ENCODE measurements at places on chromosomes 2 and 18. TPM values are rescaled to one million over a fixed set of nuclear protein-coding genes. Genes with fewer than 3 reads are reported as not detected.

Gene RALB
- 73.7 TPM for total RNA-seq

Gene BCL2L11
- 2.2 TPM for total RNA-seq

Gene RGPD4
- 0.16 TPM for total RNA-seq

Gene NPAS2
- total RNA-seq, result 5.4 TPM

Gene HOXD12
- not detected for total RNA-seq

Gene CAPG
- total RNA-seq, result 144 TPM

Gene POTEI
- total RNA-seq, result not detected

Gene STPG4
- not detected for total RNA-seq

Gene MFF
- 82.3 TPM for total RNA-seq

Gene CPO
- total RNA-seq, result not detected

Gene FOXD4L1
- 0.16 TPM for total RNA-seq

DNA sequence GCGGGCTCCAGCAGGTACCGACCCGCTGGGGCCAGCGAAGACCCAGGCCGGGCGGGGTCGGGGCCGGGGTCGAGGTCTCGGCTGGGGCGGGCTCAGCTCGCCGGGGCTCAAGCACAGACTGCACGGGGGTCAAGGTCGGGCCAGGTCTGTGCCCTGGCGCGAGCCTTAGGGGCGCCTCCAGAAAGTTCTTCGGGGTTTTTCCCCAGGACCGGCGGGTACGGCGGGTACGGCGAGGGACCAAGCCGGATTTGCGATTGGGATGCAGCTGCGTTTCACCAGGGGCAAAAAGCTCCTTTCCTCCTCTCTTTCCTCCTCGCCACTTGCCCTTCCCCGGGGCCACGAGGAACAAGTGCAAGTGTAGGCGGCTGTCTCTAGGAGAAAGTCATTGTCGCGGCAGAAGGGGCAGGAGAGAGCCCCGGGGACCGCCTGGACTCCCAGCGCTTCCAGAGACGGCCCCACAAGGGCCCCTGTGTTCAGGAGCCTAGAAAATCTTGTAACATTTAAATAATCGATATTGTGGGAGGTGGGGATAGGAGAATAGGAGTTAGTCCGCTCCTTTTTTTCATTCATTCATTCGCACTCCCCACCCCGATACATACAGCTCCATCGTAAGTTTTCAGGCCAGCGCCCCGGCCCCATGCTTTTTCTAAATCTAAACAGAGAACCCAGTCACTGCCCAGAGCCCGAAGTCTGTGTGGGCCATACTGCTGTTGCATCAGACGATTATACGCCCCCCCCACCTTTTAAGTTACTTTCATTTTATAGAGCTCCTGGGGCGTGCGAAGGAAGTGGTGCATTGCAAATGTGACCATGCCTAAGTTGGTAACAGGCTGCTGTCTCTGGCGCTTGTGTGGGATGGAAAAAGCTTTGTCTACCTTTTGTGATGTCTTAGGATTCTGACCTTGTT is 679 bp downstream of the PMAIP1 start:
- DNase-seq, result peak; percentile 72

DNA sequence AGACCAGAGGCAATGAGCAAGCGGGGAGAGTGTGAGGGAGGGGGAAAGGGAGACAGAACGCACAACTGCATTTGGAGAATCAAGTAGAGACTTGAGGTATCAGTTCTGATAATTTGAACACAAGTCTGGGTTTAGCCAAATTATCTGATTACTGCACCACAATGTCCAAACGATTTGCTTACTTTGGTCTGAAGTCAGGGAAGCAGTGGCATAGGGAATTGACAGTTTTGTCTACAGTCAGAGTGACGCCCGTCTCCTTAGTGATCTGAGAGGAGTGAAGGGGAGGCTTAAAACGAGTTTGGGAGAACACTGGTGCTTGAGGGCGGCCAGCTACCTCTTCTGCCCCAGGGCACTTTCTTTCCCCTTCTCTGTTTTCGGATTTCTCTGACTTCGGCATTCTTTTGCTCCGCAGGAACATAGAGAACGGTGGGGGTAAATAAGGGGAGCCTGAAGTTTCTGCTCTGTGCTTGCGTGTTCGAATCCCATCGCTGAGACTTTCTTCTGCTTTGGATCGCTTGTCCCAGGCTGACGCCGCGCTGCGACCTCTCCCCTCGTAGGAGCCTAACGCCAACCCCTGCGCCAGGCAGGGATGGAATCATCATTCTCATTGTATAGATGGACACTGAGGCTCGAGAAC is 2.9 kb upstream of the DLX2 start:
- no peak for DNase-seq

GRCh38 chr18:44786257-44786656 is 105.6 kb downstream of the SETBP1 start:
- no peak for DNase-seq

DNA sequence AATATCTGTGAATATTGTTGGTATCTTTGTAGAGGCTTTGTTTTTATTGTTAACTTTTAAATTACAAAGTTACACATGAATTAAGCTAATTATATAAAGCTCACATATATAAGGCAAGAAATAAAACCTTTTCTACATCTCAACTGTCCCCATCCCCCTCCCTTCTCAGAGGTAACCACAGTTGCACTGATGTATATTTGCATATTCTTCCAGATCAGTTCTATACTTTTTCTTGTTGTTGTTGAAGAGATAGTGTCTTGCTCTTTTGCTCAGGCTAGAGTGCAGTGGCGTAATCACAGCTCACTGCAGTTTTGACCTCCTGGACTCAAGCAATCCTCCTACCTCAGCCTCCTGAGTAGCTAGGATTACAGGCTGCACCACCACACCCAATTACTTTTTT is 36.0 kb upstream of the CDC42EP3 start:
- DNase-seq, result no peak

DNA sequence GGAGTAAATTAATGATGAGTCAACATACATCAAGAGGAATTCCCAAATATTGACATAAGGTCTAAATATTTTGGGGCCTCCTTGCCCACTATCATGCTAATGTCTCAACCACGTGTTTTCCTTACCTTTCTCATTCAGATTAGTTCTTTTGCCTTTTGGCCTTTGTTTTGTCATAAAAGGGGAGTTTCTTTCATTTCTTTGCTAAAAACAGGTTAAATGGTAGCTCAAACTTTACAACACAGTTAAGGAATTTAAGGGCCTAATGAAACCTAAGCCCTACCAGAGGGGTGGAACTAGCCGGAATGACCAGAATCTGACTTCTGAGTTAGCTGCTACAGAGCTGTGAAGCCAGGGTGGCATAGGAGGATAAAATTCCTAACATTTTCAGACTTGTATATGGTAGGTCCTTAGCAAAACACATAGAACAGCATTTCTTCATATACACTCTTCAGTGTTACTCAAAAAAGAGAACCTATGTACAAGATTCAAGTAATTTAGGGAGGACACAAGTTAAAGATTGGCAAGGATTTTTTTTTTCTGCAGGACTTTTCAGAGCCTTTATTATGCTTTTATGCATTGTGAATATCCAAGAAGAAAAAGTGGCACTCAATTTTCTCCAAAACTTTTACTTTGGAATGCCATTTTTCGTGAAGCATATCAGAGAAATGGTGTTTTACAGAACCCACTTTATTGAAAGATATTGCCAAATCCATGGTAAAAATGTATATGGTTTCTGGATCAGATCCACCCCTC is 633.1 kb downstream of the ARHGAP15 start:
- DNase-seq, result no peak

GRCh38 chr2:1420746-1421480 is 7.7 kb downstream of the TPO start:
- DNase-seq, result no peak

- no peak for DNase-seq
Observed at GRCh38 chr2:240965296-240965904, 33.0 kb upstream of the SNED1 start.

- DNase-seq, result no peak
Observed at GRCh38 chr2:218392459-218392858, 7.2 kb upstream of the CTDSP1 start.

DNA sequence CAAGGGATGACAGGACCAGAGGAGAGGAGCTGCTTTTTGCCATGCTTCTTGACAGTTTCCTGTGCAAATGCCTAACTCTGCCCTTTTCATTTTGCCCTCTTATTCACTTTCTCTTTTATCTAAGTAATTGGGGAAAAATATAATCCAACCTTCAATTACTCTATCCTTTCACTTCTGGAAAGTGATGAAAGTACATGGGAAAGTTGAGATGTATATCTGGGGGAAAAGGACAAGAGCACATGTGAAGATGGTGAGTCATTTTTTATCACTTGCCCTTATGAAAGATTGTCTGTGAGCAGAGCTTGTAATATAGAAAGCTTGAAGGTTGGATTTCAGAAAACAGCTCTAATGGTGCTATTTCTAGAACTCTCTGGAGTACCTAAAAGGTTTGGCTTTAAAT is 1070.7 kb downstream of the CNTNAP5 start:
- DNase-seq, result no peak

DNA sequence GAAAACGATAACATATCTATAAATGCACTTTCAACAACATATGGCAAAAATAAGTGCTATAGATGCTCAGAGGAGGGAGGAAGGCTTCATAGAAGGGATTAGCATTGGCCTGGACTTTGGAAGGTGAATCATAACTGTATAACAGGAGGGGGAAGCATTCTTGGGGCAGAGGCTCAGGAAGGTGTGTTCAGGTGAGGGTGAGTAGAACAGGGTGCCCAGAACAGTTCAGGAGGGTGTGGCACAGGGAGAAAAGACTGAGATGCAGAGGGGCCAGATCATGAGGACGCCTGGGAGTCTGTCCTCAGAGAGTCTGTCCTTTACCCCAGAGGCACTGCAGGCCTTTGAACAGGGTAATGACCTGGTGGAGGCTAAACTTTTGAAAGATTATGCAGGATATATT is 29.3 kb upstream of the MEP1B start:
- no peak for DNase-seq

DNA sequence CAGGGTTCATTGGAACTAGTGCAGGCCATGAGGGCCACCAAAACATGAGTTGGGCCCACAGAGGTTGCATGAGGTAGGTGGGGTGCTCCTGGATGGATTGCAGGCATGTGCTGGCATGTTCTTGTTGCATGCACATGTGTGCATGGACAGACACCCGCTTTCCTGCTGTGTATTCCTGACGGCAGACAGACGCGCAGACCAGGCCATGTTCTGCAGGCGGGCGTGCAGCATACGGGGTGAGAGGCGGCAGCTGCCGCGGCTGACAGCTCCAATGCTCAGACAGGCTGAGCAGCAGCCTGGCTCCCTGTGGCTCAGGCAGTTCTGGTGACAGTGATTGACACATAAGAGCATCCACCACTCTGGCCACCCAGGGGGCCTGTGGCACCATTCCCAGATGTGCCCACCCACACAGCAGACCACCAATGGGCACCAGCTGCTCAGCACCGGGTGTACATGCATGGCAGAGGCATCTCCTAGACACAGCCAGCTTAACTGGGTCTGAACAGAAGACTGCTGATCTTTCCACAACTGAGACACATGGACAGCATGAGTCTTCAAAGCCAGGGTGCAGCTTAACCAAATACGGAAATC is 21.2 kb downstream of the HS1BP3 start:
- DNase-seq, result no peak

DNA sequence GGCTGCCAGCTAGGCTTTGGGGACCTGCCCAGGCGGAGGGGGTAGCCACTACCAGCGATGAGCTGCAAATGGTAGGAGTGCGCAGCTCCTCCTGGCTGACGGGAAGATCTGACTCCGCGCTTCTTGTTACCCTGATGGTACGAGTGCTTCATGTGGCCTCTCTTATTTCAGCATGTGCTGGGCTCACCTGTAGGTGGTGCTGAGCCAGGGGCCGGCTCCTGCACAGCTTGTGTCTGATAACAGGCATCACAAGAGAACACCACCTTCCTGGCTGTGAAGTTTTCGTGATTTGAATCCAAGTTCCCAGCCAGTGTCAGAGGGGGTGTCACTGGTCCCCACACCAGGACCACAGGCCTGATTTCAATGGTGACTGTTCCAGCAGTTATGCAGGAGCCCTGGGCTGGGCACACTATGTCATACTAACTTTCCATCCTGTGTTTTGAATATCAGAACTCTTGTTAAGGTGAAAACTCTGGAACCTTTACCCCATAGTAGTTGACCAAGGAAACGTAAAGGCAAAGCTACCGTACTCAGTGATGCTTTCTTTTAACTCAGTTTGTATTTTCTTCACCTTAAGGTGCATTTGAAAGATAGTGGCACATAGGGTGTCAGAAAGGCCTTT is 28.0 kb downstream of the APCDD1 start:
- DNase-seq, result no peak
